ENCODE measurements at places on chromosomes 12 and 14. TPM values are rescaled to one million over a fixed set of nuclear protein-coding genes. Genes with fewer than 3 reads are reported as not detected.

The CIROP gene
- 1.0 TPM for total RNA-seq

The CCDC196 gene
- total RNA-seq: not detected

The RFX4 gene
- total RNA-seq: not detected

The OR6C2 gene
- not detected for total RNA-seq

The TSHR gene
- total RNA-seq: not detected

The CLEC1A gene
- not detected for total RNA-seq

The RBM19 gene
- total RNA-seq: 15.4 TPM

The CMKLR1 gene
- total RNA-seq: under 0.01 TPM

The DEGS2 gene
- total RNA-seq: 0.26 TPM

The PTPRO gene
- total RNA-seq: 0.33 TPM

DNA sequence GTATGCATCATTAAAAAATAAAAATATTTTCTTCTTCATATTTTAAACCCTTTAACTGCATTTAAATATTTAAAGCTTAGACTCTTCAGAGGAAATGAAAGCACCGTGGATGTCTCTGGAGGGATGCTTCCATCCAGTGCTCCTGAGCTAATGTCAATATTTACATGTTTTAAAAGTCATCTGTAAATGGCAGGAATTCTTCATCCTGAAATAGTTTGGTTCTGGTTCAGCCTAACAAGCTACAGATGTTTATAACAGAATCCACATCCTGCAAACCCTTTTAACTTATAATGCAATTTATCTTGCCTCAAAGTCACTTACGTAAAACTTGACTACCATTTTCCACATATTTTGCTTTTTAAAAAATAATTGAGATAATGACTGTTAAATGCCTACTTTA, 1207.3 kb downstream of the SLC16A7 start:
- H3K4me1 ChIP-seq: no peaks in the 10 kb centered on the region
- H3K27ac ChIP-seq: no peak overlapping the region
- DNase-seq: no peak

DNA sequence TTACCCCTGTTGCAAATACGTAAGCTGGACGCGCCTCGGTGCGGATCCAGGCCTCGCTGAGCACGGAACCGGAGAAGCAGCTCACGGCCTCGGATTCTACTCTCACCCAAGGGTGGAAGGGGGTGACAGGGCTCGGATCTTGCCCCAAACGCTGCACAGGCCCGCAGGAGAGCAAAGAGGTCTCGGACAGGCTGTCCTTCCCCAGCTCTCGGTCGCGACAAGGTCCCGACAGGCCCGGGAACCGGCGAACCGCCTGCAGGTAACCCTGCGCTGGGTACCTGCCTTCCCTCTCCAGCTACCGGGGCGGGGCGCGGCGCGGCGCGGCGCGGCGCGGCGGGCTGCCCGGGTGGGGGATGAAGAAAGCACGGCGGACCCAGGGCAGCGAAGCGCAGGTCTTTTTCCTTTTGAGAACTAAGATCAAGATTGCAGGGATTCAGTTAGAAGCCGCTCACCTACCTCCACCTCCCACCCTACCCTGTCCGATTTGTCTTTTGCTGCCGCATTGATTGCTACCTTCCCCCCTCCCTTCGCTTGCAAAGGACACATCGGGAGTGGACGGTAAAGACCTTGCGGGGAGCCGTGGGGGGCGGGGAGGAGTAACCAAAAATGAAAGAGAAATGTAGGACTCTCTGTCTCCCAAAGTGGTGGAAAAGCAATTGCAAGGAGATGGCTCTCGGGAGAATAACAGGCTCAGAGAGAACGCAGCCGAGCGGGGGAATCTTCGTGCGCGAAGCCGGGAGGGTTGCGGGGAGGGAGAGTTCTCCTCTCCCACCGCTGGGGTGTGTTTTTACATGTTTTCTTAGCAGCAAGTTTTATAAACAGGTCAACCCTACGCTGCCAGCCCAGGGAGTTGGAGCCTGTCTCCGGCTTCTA, 8.4 kb upstream of the TBX3 start:
- peak overlapping the region; percentile 90 for H3K27ac ChIP-seq
- H3K27me3 ChIP-seq: no peaks in the 10 kb centered on the region
- peak overlapping the region; percentile 81 for H3K4me3 ChIP-seq
- peaks cover 18% of the 10 kb centered on the region for H3K4me1 ChIP-seq
- H3K36me3 ChIP-seq: no peaks in the 10 kb centered on the region

- no peak for DNase-seq
- no peaks in the 10 kb centered on the region for H3K4me1 ChIP-seq
- no peaks in the 10 kb centered on the region for H3K27me3 ChIP-seq
- no peak overlapping the region for H3K27ac ChIP-seq
These were observed 53.7 kb downstream of the RNF34 start for GRCh38 chr12:121453629-121454028.

GRCh38 chr14:24314377-24315193, 3.3 kb downstream of the LTB4R start:
- H3K27ac ChIP-seq: no peak overlapping the region
- no peak for DNase-seq
- no peak overlapping the region for H3K4me3 ChIP-seq
- H3K27me3 ChIP-seq: peaks cover 12% of the 10 kb centered on the region

- peak; percentile 32 for DNase-seq
- H3K27me3 ChIP-seq: peaks cover 2% of the 10 kb centered on the region
- H3K4me1 ChIP-seq: no peaks in the 10 kb centered on the region
- H3K27ac ChIP-seq: no peak within 1 kb of the TSS
These were observed at the start of gene RNU6-7 for GRCh38 chr14:32201816-32202490. TSS of gene RNU6-7 (plus strand) at chr14:32202045.

- H3K27ac ChIP-seq: no peak overlapping the region
- peaks cover 12% of the 10 kb centered on the region for H3K4me1 ChIP-seq
- H3K4me3 ChIP-seq: no peak overlapping the region
- DNase-seq: no peak
- H3K36me3 ChIP-seq: no peaks in the 10 kb centered on the region
These were observed 41.2 kb downstream of the SLC6A12 start for GRCh38 chr12:172732-173161.

GRCh38 chr12:93122569-93123091, 193.5 kb upstream of the EEA1 start:
- no peak overlapping the region for H3K27ac ChIP-seq
- H3K36me3 ChIP-seq: no peaks in the 10 kb centered on the region
- no peak for DNase-seq
- no peaks in the 10 kb centered on the region for H3K27me3 ChIP-seq

DNA sequence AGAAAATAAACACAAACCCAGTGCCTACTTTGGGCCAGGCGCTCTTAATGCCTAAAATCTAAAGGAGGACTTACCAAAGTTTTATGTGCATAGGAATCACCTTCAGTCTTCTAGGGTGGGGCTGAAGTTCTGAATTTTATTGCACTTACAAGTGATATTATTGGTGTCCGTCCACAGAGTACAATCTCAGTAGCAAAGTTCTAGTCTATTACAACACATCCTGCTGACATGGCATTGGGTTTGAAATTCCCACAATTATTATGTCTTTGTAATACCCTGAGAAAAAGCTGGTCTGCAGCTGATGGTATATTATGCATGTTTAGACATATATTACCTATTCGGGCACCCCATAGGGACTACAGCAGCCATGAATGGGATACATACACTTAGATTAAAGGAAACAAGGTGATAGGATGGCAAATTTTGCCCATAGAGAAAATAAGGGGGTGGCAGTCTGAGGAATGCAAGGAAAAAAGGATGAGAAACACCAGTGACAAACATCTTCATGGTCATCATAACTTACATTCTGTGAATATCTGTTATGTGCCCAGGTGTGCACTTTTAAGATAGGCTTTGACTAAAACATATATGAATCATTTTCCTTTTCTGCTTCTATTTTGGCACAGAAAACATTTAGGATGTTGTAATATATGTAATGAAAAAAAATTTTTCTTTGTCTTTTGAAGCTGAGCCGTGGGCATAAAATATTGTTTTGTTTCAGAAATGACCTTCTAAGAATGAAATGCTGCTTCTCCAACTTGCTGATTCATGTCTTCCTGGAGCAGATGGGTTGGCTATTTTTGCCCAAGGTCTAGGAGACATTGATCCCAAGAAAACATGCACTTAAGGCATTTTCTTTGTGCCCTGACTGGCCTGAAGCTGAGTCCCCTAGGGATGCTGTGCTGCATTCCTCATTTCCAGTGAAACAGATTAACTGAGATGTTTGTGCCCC, 27.2 kb upstream of the ALG10 start:
- H3K4me3 ChIP-seq: no peak overlapping the region
- DNase-seq: no peak
- H3K27ac ChIP-seq: no peak overlapping the region

GRCh38 chr12:113724794-113725556, 241.2 kb downstream of the RBM19 start:
- no peak overlapping the region for H3K27ac ChIP-seq
- no peak overlapping the region for H3K4me3 ChIP-seq
- H3K4me1 ChIP-seq: no peaks in the 10 kb centered on the region
- H3K36me3 ChIP-seq: no peaks in the 10 kb centered on the region
- H3K27me3 ChIP-seq: no peaks in the 10 kb centered on the region

DNA sequence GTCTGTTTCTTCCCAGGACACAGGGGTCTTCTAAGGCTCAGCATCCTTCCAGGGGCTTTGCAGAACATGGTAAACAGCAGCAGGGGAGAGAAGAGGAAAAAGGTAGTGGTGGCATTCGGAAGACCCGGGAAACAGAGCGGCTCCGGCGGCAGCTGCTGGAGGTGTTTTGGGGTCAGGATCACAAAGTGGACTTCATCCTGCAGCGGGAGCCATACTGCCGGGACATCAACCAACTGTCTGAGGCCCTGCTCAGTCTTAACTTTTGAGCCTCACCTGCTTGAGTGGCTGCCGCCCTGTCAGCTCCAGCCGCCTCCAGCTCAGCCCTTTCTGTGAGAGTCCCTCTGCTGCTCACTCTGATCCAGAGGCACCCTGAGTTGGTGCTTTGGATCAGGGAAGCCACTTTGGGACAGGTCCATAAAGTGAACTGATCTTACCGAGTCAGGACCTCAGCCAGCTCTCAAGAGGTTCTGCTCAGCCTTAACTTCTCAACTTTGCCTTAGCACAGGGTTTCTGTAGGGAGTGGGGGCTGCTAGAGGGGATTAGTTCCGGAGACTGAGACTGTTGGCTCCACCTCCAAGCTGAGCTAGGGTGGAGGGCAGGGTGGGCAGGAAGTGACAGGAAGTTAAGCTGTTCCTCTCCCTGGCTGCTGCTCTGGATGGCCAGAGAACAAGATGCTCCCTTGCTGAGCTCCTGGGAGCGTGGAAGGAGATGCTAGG, 5.4 kb downstream of the SDR39U1 start:
- no peaks in the 10 kb centered on the region for H3K27me3 ChIP-seq
- peaks cover 37% of the 10 kb centered on the region for H3K36me3 ChIP-seq
- H3K27ac ChIP-seq: peak overlapping the region; percentile 21
- peaks cover 7% of the 10 kb centered on the region for H3K4me1 ChIP-seq

- H3K4me3 ChIP-seq: no peak overlapping the region
- H3K27me3 ChIP-seq: no peaks in the 10 kb centered on the region
- no peak overlapping the region for H3K27ac ChIP-seq
- no peak for DNase-seq
- no peaks in the 10 kb centered on the region for H3K4me1 ChIP-seq
These were observed 420.7 kb downstream of the NPAS3 start for GRCh38 chr14:33359288-33359881.

DNA sequence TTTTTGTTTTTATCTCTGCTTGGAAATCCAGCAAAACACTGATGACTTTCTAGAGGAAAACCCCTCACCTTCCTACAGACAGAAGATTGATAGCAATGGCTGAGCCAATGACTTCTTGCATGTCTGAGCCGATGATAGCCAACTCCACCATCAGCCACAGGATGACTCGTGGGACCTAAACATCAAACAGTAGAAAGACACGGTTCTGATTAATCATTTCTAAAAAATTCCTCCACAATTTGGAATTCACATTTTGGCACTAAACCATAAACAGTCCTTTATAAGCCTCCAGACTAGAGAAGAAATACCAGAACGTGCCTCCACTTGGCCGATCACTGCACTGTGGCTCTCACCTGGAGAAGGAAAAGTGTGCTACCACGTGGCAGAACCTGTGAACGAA, 25.9 kb downstream of the SLC11A2 start:
- no peaks in the 10 kb centered on the region for H3K27me3 ChIP-seq
- H3K27ac ChIP-seq: no peak overlapping the region
- H3K4me3 ChIP-seq: no peak overlapping the region
- H3K36me3 ChIP-seq: peaks cover 7% of the 10 kb centered on the region
- DNase-seq: peak; percentile 72

- H3K4me1 ChIP-seq: no peaks in the 10 kb centered on the region
- no peak overlapping the region for H3K4me3 ChIP-seq
- no peak overlapping the region for H3K27ac ChIP-seq
- DNase-seq: no peak
- H3K36me3 ChIP-seq: no peaks in the 10 kb centered on the region
These were observed 45.7 kb downstream of the TTC6 start for GRCh38 chr14:37641117-37641516.

GRCh38 chr14:64708148-64709004, 4.2 kb downstream of the PLEKHG3 start:
- H3K4me3 ChIP-seq: no peak overlapping the region
- peaks cover 13% of the 10 kb centered on the region for H3K4me1 ChIP-seq
- H3K36me3 ChIP-seq: no peaks in the 10 kb centered on the region
- DNase-seq: peak; percentile 74

DNA sequence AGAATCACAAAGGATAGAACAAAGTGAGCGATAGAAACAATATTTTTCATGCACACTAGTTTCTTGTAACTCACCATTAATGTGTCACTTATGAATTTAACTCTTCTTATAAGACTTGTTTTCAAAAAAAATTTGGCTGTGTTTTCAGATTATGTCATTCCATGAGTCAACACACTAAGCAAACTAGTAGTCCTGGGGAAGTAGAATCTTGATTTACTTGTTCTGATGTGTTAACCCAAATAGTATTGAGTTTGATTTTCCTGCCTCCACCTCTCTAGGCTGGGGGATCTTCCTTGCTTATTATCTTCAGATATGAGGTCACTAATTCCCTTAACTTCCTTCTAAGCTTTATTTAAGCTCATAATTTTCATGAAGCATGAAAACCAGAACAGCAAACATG, 151.0 kb upstream of the SEL1L start:
- H3K36me3 ChIP-seq: no peaks in the 10 kb centered on the region
- no peaks in the 10 kb centered on the region for H3K4me1 ChIP-seq
- no peak overlapping the region for H3K27ac ChIP-seq
- H3K4me3 ChIP-seq: no peak overlapping the region
- no peaks in the 10 kb centered on the region for H3K27me3 ChIP-seq

- no peaks in the 10 kb centered on the region for H3K36me3 ChIP-seq
- no peak for DNase-seq
- no peak overlapping the region for H3K27ac ChIP-seq
- peaks cover 2% of the 10 kb centered on the region for H3K27me3 ChIP-seq
These were observed 29.5 kb downstream of the PHETA1 start for GRCh38 chr12:111339321-111339938.

- H3K36me3 ChIP-seq: no peaks in the 10 kb centered on the region
- DNase-seq: no peak
- no peak overlapping the region for H3K27ac ChIP-seq
- H3K4me1 ChIP-seq: no peaks in the 10 kb centered on the region
These were observed 105.5 kb downstream of the GPATCH2L start for GRCh38 chr14:76257111-76257803.

All from fibroblast of lung (primary cell).